ENCODE measurements at places on chromosomes 11 and 22. TPM values are rescaled to one million over a fixed set of nuclear protein-coding genes. Genes with fewer than 3 reads are reported as not detected.

DNA sequence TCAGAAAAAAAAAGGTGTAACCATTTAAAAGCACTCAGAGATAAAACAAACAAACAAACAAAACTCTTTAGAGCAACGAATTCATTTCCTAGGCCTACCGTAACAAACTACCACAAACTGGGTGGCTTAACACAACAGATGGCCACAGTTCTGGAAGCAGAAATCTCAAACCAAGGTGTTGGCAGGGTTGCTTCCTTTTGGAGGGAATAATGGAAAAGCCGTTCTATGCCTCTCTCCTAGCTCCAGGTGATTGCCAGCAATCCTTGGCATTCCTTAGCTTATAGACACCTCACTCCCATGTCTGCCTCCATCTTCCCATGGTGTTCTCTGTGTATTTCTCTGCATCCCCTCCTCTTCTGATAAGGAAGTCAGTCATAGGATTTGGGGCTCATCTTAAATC, 200.4 kb downstream of the RAB38 start:
- no peaks in the 10 kb centered on the region for H3K36me3 ChIP-seq
- no peaks in the 10 kb centered on the region for H3K4me1 ChIP-seq
- H3K27me3 ChIP-seq = no peaks in the 10 kb centered on the region
- DNase-seq = no peak
- H3K4me3 ChIP-seq = no peak overlapping the region

DNA sequence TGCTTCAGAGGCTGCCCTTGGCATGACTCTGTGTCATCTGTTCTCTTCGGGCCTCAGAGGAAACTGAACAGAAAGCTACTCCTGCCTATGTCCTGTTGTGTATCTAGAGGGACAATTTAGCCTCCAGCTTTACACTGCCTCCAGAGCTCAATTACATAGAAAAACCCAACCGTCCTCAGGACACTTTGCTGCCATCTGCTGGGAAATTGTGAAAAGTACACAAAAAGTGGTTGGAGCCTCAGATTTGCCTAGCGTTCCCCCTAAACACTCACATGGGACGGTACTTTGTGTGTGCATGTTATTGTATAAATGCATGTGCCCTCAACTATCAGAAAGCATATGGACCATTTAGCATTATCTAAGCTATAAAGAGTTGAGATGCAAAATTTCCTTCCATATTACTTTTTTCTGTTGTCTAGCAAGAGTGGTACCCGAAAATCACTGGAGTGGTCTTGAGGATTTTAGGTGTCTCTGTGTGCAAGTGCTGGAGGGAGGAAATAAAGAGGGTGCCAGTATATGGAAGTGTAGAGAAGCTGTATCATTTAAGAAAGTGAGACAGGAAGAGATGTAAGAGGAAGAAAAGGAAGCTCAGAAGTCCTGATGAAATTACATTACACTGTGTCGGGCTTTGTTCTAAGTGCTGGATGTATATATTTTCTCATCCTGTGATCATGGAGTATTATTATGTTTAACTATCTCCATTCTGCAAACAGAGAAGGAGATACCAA, 8.7 kb upstream of the MS4A4E start:
- no peaks in the 10 kb centered on the region for H3K4me1 ChIP-seq
- H3K4me3 ChIP-seq = no peak overlapping the region
- no peak overlapping the region for H3K27ac ChIP-seq
- H3K36me3 ChIP-seq = no peaks in the 10 kb centered on the region
- DNase-seq = peak; percentile 9
- no peaks in the 10 kb centered on the region for H3K27me3 ChIP-seq

MAPK8IP1 gene
- 18.8 TPM for total RNA-seq

PRAME gene
- total RNA-seq = not detected

DNA sequence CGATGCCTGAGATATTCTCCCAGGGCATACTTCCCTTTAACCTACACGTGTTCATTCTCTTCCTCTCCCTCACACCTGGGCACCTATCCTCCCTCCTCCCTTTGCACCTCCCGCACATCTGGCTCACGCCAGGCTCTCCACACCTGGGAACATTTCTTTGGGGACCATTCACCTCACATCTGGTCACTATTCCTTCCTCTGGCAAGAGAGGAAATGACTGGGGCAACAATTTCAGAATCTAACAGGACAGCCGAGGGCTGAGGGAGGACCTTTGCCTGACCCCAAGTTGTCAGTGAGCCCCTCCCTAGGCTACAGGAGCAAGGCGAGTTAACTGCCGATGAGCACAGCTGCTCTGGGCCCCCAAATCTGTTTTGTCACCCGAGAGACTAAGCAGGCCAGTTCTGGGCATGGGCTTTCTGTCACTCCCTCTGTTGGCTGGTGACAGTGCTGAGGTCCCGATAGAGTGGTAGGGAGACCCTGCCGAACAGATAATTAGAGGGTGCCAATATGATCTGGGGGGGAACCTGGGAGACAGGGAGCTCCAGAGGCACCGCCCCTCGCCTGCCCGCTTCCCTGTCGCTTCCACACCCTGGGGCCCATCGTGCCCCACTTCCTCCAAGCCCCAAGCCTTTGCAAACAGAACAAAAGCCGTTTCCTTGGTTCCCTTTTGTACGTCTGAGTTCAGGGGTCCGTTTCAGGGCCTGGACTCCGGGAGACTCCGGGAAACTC, 45.6 kb downstream of the EIF3F start:
- H3K27ac ChIP-seq = no peak overlapping the region
- no peaks in the 10 kb centered on the region for H3K36me3 ChIP-seq
- DNase-seq = no peak
- 0 out of 2 replicates have a peak, but pooled peaks cover 5% of the 10 kb centered on the region for H3K27me3 ChIP-seq
- H3K4me1 ChIP-seq = no peaks in the 10 kb centered on the region

- H3K4me1 ChIP-seq = peaks cover 25% of the 10 kb centered on the region
- H3K36me3 ChIP-seq = no peaks in the 10 kb centered on the region
- DNase-seq = no peak
- no peak overlapping the region for H3K4me3 ChIP-seq
- H3K27me3 ChIP-seq = 0 out of 2 replicates have a peak, but pooled peaks cover 11% of the 10 kb centered on the region
Observed at GRCh38 chr11:61607920-61608599, 27.2 kb upstream of the SYT7 start.
